ENCODE measurements at places on chromosomes 12 and 14. TPM values are rescaled to one million over a fixed set of nuclear protein-coding genes. Genes with fewer than 3 reads are reported as not detected.

Gene BCL11B
- polyA plus RNA-seq: 1.2 TPM

Gene SLC6A15
- not detected for polyA plus RNA-seq

Gene MIPOL1
- not detected for polyA plus RNA-seq

Gene TAPBPL
- 73.3 TPM for polyA plus RNA-seq

Gene ADAM20
- polyA plus RNA-seq: 0.18 TPM

Gene NEMP1
- 13.6 TPM for polyA plus RNA-seq

Gene IFNG-AS1
- 5.5 TPM for polyA plus RNA-seq

Gene CRACR2A
- polyA plus RNA-seq: 15.2 TPM

Gene SYCP3
- 0.04 TPM for polyA plus RNA-seq

Gene PNMA1
- polyA plus RNA-seq: 11.3 TPM

Gene CMTM5
- 0.18 TPM for polyA plus RNA-seq

Gene KRT6A
- not detected for polyA plus RNA-seq

Gene FAM234B
- 2.7 TPM for polyA plus RNA-seq

Gene IL31
- not detected for polyA plus RNA-seq

Gene LMNTD1
- polyA plus RNA-seq: not detected

Gene CALCOCO1
- 163 TPM for polyA plus RNA-seq

Gene ARMH4
- polyA plus RNA-seq: not detected

Gene NCKAP5L
- 4.0 TPM for polyA plus RNA-seq

Gene PTPN6
- polyA plus RNA-seq: 874 TPM

Gene GNB3
- polyA plus RNA-seq: 0.71 TPM

Gene DNAJC22
- polyA plus RNA-seq: not detected

Gene TAC3
- polyA plus RNA-seq: 0.24 TPM
